Heart right ventricle (tissue), 16 donors: ENCODE measurements at places on chromosomes 16 and 17. TPM values are rescaled to one million over a fixed set of nuclear protein-coding genes. Genes with fewer than 3 reads are reported as not detected.
A peak's percentile ranks its signal among the peaks of the same experiment; 100 is the strongest.

The KRT9 gene
- not detected for total RNA-seq

The ABCA8 gene
- 25.3 TPM for total RNA-seq

The PRDM7 gene
- not detected for total RNA-seq

The C16orf96 gene
- total RNA-seq, result 0.07 TPM

The MYH13 gene
- total RNA-seq, result not detected

The OSGIN1 gene
- 4.8 TPM for total RNA-seq

The KRT12 gene
- total RNA-seq, result not detected

The CNTNAP1 gene
- 3.8 TPM for total RNA-seq

The XAF1 gene
- total RNA-seq, result 47.1 TPM

The SRR gene
- total RNA-seq, result 9.0 TPM

DNA sequence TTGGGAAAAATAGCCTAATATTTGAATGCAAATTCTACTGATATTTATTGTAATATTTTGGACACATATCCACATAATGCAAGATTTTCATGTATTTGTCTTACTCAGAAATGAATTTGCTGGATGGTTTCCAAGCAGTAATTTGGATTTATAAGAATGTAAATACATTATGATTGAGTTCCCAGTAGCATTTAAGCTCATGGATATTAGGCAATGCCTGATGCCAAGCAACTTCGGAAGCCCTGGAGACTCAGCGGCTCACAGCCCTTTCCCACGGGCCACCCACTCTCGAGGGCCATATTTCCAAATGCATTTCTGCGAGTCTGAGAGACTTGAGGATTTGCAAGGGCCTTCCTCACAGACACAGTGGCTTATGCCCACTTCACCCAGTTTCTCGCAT lies 62.1 kb upstream of the MYOCD start:
- H3K36me3 ChIP-seq, result no peaks in the 10 kb centered on the region
- H3K4me3 ChIP-seq, result no peak overlapping the region
- no peaks in the 10 kb centered on the region for H3K27me3 ChIP-seq
- no peak overlapping the region for H3K27ac ChIP-seq
- no peak for DNase-seq

- H3K4me1 ChIP-seq, result peaks cover 9% of the 10 kb centered on the region
- no peaks in the 10 kb centered on the region for H3K36me3 ChIP-seq
- peaks cover 89% of the 10 kb centered on the region for H3K27me3 ChIP-seq
- DNase-seq, result no peak
- peak overlapping the region; percentile 39 for H3K4me3 ChIP-seq
These were observed 85.0 kb downstream of the NOG start for GRCh38 chr17:56678249-56679114.

GRCh38 chr17:13346996-13347762 lies 254.6 kb downstream of the HS3ST3A1 start:
- H3K27me3 ChIP-seq, result no peaks in the 10 kb centered on the region
- no peak overlapping the region for H3K27ac ChIP-seq
- no peak for DNase-seq
- H3K4me1 ChIP-seq, result no peaks in the 10 kb centered on the region

- no peak overlapping the region for H3K4me3 ChIP-seq
- no peak overlapping the region for H3K27ac ChIP-seq
- no peak for DNase-seq
- H3K36me3 ChIP-seq, result no peaks in the 10 kb centered on the region
- no peaks in the 10 kb centered on the region for H3K27me3 ChIP-seq
These were observed 32.0 kb downstream of the SLC6A4 start for GRCh38 chr17:30203471-30203981.

DNA sequence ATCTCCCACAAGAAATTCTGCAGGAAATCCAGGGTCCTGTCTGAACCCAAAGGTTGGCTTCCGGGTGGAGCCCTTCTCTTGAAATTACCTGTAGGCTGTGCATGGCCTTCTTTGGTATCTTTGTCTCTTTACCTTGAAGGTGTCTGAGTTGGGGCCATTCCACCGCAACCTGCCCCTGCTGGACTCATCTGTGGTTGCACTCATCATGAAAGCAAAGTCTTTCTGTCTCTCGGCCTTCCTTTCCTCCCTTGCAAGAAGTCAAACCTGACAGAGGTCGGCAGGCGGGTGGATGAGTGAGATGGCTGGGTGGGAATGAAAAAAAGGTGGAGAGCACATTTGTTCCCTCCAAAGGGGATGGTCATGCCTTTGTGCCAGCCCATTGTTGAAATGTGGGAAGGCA lies 25.1 kb downstream of the SALL1 start:
- H3K4me3 ChIP-seq, result no peak overlapping the region
- DNase-seq, result no peak
- H3K27me3 ChIP-seq, result peaks cover 13% of the 10 kb centered on the region
- no peaks in the 10 kb centered on the region for H3K4me1 ChIP-seq

DNA sequence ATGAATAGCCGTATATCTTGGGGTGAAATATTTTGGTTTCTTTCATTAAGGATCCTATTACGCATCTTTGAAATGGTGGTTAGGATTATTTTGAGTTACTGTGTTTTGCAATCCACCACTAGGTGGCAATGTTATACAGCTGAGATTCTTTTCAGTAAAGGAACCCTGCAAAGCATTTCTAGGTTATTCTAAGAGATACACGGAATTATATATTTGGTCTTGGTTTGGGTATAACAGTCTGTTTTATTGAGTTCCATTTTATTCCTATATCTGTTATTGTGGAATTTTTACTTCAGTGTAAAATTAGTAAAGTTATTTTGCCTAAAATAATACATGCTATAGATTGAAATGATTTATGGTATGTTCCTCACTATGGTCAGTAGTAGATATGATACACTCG lies 62.9 kb upstream of the CPHXL start:
- peaks cover 6% of the 10 kb centered on the region for H3K27me3 ChIP-seq
- no peak overlapping the region for H3K4me3 ChIP-seq
- H3K4me1 ChIP-seq, result no peaks in the 10 kb centered on the region
- peak; percentile 9 for DNase-seq
- H3K27ac ChIP-seq, result no peak overlapping the region

DNA sequence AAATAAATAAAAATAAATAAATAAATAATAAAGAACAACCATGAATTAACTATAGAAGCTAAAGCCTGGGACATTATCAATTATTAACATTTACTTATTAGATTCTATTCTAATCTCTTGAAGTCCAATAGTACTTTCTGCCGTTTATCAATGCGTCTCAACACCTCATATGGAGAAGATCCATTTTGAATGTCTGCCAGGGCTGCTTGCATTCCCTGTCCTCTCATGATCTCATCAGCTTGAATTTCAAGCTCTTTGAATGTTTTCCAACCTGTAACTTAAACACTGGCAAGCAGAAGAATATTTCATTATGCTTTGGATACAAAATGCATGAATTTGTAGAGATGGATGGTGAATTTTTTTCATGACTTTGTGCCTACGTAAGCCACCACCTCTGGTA lies 191.9 kb upstream of the ANKFN1 start:
- H3K27ac ChIP-seq, result no peak overlapping the region
- no peaks in the 10 kb centered on the region for H3K4me1 ChIP-seq
- no peak for DNase-seq
- no peaks in the 10 kb centered on the region for H3K36me3 ChIP-seq
- H3K27me3 ChIP-seq, result no peaks in the 10 kb centered on the region

DNA sequence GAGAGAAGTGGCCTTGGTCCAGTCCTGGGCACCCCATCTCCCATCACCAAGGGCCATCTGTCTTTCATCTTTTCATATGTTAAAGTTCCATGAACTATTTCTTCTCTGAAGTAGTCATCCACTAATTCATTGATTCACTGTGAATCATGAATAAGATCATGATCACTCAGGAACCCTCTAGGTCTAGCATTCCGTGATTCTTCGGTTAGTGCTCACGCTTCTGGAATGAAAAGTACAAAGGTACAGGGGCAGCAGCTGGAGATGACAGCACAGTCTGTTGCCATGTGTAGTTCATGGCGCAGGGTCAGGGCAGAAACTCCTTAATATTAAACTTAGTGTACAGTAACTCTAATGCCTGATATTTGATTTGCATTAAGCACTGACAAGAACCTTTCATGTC lies 127.1 kb downstream of the CDH13 start:
- peaks cover 5% of the 10 kb centered on the region for H3K4me1 ChIP-seq
- DNase-seq, result no peak
- no peak overlapping the region for H3K4me3 ChIP-seq
- no peaks in the 10 kb centered on the region for H3K36me3 ChIP-seq
- no peak overlapping the region for H3K27ac ChIP-seq

DNA sequence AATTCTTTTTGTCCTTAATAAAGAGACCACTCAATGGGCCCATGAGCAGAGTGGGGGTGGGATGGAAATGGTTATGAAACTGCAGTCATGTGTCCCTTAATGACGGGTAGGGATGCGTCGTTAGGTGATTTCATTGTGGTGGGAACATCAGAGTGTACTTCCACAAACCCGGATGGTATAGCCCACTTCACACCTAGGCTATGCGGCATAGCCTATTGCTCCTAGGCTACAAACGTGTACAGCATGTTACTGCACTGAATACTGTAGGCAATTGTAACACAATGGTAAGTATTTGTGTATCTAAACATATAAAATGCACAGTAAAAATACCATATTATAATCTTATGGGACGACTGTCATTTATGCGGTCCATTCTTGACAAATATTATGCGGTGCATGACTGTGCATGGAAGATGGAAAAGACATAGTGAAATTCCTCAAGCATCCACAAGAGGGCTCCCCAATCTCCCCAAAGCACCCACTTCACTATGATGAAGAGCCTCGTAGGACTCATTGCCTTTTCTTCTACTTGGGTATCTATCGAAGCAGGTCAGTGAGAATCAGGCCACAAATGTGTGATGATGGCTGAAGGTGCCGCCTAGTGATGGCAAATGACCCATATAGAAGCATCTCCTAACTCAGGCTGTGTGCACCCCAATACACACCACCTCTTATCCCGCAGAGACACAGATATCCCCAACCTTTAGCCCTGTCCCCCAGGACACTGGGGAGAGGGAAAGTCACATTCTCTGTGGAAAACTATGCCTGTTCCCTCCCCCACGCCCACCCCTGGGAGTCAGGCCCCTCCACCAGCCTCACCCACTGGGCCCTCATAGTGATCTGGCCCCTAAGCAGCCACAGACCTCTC lies 43.5 kb downstream of the TBX21 start:
- no peak overlapping the region for H3K4me3 ChIP-seq
- peaks cover 63% of the 10 kb centered on the region for H3K27me3 ChIP-seq
- no peak overlapping the region for H3K27ac ChIP-seq
- no peak for DNase-seq
- H3K36me3 ChIP-seq, result no peaks in the 10 kb centered on the region
- no peaks in the 10 kb centered on the region for H3K4me1 ChIP-seq

DNA sequence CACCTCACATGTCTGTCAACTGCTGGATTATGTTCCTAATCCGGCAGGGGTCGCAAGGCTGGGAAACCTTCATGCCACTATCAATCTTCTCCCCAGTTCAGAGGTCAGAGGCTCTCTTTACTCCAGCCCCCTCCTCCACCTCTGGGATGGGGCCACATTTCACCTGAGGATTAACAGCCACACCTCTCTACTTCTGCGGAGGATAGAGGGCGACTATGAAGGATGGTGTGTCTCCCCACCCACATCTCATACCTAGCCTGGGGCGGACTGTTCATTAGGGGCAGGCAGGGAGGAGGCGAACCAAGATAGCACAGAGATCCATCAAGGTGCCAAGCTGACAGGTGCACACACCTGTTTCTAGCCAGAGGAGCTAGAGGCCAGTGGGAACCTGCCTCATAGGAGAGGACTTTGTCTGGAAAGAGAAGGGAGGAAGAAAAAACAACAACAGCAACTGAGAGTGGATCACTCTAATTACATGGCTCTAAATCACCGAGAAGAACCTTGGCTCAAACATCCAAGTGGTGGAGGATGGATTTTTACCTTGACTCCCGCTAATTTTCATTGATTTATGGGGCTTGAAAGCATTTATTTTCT lies 41.9 kb upstream of the SKAP1 start:
- no peak overlapping the region for H3K4me3 ChIP-seq
- H3K27me3 ChIP-seq, result peaks cover 88% of the 10 kb centered on the region
- DNase-seq, result no peak

DNA sequence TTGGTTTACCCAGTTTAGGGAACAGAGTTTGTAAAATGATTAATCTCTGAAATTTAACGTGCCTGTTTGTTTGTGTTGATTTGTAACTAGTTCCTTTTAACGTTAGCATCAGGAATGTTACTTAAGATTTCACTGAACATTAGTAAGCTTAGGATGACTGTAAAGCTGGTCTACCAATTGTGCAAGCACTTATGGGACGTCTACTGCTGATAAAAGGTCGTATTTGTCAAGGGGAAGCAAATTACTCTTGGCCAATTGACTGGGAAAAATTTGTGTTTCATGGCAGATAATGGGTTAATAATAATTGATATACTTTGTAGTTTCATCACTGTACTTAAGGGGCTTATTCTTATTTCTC lies 11.8 kb downstream of the METTL9 start:
- no peak overlapping the region for H3K27ac ChIP-seq
- no peaks in the 10 kb centered on the region for H3K27me3 ChIP-seq
- peaks cover 49% of the 10 kb centered on the region for H3K4me1 ChIP-seq
- H3K36me3 ChIP-seq, result no peaks in the 10 kb centered on the region
- H3K4me3 ChIP-seq, result no peak overlapping the region
- DNase-seq, result no peak

GRCh38 chr17:78019367-78019975 lies 61.0 kb downstream of the TNRC6C start:
- peaks cover 15% of the 10 kb centered on the region for H3K36me3 ChIP-seq
- H3K27me3 ChIP-seq, result no peaks in the 10 kb centered on the region
- no peak overlapping the region for H3K4me3 ChIP-seq

GRCh38 chr17:12664894-12665262 lies 812 bp upstream of the MYOCD start:
- H3K4me1 ChIP-seq, result peaks cover 3% of the 10 kb centered on the region
- peak overlapping the region; percentile 87 for H3K27ac ChIP-seq
- H3K4me3 ChIP-seq, result peak overlapping the region; percentile 68
- no peak for DNase-seq
- H3K27me3 ChIP-seq, result peaks cover 24% of the 10 kb centered on the region

GRCh38 chr16:70588565-70588964 lies 57.8 kb upstream of the IL34 start:
- no peaks in the 10 kb centered on the region for H3K27me3 ChIP-seq
- no peaks in the 10 kb centered on the region for H3K36me3 ChIP-seq
- DNase-seq, result no peak
- H3K4me3 ChIP-seq, result no peak overlapping the region

DNA sequence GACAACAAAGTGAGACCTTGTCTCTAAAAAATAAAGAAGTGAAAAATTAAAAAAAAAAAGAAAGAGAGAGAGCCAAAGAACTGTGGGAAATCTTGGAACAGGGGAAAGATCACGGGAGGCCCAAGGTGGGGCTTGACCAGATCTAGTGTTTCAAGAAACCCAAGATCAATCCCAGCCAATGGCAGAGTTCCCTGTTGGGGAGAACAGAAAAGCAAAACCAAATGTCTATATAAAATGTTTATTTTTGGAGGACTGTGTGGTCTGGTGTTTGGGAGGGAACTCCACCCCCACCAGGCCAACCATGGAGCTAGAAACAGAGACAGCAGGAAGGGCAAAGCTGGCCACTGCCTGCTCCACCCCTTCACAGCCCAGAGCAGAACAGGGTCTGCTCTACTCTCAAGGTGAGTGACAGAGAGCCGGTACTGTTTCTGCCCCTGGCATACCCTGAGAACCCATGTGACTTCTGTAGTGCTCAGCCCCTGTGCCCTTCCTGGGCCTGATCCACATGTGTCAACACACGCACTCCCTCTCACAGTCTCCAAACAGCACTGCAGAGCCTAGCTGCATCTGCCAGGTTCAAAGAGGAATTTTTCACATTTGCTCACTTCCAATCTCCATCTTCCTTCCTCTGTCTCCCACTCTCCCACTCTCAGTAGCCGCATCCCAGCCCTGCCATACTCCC lies 3.7 kb downstream of the TMEM101 start:
- peak overlapping the region; percentile 42 for H3K27ac ChIP-seq
- H3K4me1 ChIP-seq, result peaks cover 43% of the 10 kb centered on the region
- no peak for DNase-seq
- peaks cover 4% of the 10 kb centered on the region for H3K27me3 ChIP-seq
- H3K4me3 ChIP-seq, result no peak overlapping the region
- H3K36me3 ChIP-seq, result no peaks in the 10 kb centered on the region
